HuH-7.5 (cell line): ENCODE measurements at places on chromosomes 5 and 9.

GRCh38 chr9:1554081-1555035 is 460.8 kb upstream of the SMARCA2 start:
- no peak for DNase-seq

DNA sequence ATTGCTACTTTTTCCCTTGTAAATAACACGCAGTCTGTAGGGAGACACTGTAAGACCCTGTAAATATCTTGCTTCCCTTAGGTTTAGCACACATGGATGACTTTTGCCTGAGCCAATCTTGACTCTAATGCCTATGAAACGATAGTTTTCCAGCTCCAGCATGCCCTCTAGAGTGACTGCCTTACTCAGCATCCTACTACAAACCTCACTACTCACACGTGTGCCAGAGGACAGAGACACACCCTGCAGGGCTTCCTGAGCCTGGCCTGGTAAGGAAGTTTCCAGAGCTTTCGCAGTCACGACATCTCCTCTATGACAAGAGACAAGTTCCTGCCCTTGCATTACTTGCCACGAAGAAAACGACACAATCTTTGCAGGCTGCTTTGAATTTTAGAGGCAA is 138.1 kb downstream of the ATPSCKMT start:
- DNase-seq, result peak; percentile 11

DNA sequence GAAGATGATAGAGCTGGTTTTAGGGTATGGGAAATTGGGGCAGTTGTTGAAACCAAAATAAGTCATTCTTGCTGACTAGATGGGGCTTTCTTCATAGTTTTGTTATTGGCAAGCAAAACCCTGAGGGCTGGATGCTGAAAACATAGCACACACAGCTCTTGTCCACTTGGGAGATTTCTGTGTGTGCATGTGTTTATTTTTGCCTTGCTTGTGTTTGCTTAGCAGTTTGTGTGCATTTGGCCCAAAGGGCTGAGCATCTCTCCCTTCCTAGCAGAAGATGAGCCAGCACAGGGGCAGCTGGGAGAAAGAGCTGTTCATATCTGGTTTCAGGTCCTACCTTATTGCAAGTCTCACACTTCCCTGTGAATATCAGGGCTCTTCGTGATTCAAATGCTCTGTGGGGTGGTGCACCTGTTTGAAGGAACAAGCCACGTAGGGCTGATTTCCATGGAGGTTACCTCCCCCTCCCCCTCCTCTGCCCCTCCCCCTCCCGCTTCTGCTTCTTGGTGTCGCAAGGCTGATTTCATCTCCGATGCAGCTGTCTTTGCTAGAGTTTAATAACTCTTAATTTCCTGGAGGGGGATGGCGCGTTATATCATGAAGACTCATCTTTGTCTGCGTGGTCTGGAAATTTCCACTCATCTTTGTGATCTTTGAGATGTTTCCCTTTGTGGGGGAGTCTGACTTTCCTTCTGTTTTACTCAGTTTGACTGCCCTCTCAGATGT is 296.5 kb downstream of the ARHGAP26 start:
- no peak for DNase-seq

DNA sequence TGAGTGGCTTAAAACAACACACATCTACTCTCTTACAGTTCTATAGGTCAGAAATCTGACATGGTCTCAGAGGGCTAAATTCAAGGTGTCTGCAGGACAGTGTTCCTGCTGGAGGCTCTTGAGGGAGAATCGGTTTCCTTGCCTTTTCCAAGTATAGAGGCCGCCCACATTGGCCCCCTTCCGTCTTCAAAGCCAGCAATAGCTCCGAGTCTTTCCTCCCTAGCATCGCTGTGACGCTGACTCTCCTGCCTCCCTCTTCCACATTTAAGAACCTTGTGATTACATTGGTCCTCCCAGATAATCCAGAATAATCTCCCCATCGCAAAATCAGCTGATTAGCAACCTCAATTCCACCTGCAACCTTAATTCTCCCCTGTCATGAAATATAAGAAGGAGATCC is 81.3 kb upstream of the IER5L start:
- DNase-seq, result no peak

DNA sequence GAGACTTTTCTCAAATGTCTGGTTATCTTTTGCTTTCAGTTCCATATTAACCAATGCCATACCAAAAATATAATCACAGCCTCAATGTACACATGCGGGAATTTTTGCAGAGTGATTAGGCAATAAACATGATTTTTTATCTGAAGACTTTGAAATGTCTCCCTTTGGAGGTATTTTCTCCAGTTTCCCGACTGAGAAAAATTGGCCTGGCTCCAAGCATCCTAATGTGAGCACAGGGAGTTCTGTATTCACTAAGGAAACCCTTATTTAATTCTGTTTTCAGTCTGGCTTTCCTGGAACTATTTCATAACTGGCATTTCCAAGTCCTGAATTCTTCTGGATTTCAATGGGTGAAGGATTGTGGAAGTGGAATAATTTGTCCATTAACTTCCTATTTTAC is 8.5 kb downstream of the HCN1 start:
- no peak for DNase-seq

DNA sequence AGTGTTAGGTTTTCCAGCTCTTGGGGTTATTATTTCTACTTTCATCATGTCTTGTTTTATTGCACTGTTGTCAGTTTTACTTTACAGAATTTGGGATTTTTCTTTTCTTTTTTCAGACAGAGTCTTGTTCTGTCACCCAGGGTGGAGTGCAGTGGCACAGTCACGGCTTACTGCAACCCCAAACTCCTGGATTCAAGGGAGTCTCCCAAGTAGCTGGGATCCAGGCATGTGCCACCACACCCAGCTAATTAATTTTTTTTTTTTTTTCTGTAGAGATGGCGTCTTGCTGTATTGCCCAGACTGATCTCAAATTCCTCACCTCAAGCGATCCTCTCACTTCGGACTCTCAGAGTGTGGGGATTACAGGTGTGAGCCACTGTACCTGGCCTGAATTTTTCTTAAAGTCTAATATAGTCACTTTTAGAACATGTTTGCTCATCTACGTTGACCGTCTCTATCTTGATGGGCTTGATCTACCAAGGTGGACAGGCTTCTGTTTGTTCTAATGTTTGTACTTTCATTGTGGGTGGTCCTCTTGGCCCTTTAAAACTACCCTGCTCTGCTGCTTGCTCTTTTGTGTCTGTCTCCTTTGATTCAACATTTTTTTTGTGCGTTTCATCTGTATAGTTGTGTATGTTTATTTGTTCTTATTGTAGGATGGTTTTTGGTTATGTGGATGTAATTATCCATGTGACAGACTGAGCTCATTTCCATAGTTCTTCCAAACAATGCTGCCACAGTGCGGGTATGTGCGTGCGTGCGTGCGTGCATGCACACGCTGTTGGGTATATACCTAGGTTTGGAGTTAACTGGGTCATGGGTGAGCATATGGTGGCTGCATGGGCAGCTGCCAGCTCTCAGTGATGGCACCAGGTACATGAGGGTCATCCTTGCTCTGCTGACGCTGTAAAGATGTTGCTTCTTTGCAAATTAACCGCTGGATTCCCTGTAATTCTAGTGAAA is 18.1 kb downstream of the PRRC2B start:
- DNase-seq, result no peak

GRCh38 chr5:116563736-116564308 is 10.8 kb downstream of the SEMA6A start:
- no peak for DNase-seq

- no peak for DNase-seq
Observed at GRCh38 chr5:21199087-21199486, 1211.1 kb upstream of the CDH18 start.

- DNase-seq, result no peak
Observed at GRCh38 chr9:108588246-108588645, 267.5 kb downstream of the ACTL7B start.

- no peak for DNase-seq
Observed at GRCh38 chr9:92781899-92782298, 17.3 kb upstream of the BICD2 start.
